Activated T-helper 1 cell treated with anti-CD3 and anti-CD28 coated beads, Interleukin-2, amount 50 U/mL, for 16 hours (primary cell): ENCODE measurements at places on chromosomes 3 and 15.

GRCh38 chr3:14120111-14120920, 4.4 kb downstream of the CHCHD4 start:
- no peak for DNase-seq

DNA sequence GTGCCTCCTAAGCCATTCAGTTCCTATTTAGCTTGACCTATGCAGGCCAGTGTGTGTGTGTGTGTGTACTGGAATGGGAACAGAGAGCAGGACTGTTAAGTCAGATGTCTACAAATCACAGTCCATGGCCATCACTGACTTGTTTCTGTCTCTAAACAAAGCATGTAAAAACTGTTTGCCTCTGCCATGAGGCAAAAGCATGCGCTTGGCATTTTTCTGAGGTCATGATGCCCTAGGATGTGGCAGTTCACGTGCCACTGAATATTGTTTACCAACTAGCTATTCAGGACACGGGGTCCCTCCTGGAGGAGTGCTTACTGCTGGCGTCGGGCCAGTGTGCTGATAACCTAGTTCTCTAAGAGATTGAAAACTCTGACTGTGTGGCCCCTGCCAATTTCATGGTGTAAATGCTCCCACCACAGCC, 8.2 kb upstream of the ATP13A3 start:
- DNase-seq, result no peak

DNA sequence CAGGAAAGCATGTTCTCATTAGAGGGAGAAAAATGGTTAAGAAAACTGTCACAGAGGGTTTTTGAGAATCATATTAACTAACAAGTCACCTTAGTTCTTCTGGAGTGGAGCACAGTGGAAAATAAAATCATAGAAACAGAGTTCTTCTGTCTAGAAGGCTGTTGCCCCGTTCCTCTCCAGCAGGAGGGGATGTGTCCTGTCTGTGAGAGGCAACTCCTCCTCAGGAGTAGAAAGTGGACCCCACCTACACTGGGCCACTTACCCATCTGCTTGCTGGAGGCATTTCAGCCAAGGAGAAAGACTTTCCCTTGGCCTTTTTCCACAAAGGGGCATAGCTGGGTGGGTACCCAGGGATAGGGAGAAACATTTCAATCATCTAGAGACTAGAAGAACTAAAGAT, 106.6 kb downstream of the SSR3 start:
- DNase-seq, result no peak

GRCh38 chr15:40421246-40422157, 15.9 kb downstream of the IVD start:
- peak; percentile 68 for DNase-seq

DNA sequence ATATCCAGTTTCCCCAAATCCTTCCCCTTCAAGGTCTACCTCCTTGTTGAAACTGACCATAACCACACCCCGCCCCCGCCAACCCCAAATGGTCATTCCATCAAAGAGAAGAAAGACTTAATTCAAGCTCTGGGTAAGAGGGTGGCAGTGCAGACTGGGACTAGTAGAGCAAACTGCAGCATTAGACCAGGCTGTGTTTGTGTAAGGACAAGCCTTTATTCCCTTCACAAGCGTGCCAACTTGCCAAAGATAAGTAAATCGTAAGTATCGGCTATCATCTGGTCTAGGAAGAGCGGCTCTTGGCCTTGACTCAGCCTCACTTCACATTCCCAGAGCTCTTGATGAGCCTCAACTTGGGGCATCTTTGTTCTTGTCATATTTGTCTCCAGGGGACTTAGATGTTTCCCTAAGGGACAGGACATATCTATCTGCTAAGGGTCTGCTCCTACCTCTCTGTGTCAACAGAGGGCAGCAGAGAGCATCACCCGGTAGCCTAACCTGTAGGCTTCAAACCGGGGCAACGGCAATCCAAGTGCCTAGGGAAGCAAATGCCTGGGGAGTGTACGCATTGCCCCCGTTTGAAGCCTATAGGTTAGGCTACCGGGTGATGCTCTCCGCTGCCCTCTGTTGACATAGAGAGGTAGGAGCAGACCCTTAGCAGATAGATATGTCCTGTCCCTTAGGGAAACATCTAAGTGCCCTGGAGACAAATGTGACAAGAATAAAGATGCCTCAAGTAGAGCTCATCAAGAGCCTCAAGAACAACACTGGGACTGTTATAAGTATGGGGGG, 8.9 kb upstream of the MAP3K13 start:
- DNase-seq, result peak; percentile 41

DNA sequence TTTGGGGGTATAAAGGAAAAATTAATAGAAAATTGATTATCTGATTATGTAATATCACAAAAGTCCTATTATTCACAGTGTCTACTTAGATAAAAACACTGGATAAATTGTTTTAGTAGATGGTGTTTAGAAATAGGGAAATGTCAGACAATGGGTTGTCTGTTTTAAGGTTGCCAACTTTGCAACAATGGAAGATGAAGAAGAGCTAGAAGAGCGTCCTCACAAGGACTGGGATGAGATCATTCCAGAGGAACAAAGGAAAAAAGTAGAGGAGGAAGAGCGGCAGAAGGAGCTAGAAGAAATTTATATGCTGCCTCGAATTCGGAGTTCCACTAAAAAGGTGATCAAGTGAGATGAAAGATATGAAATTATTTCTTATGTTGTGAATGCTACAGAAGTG, 84.0 kb downstream of the CHD2 start:
- DNase-seq, result no peak

- no peak for DNase-seq
These were observed 60.2 kb downstream of the CACNA1D start for GRCh38 chr3:53554559-53555067.

DNA sequence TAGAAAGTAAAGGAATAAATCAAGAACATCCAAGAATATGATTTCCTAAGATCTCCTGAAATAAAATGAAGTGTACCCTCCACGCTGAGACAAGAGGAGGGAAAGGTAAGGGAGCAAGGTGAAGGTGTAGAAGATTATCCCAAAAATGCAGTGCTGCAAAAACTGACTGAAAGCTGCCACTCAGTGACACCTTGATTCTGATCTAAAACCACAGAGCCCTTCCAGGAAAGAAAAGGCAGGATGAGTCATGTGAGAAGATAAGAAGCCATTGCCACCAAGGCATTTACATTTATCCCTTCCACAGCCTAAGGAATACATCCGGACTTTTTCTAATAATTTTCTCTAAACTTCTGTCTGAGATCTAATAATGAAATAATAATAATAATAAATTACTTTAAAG, 49.9 kb downstream of the IGSF11 start:
- no peak for DNase-seq

- no peak for DNase-seq
These were observed 21.4 kb upstream of the CELF6 start for GRCh38 chr15:72341361-72341760.

GRCh38 chr3:77267589-77267988, 227.7 kb downstream of the ROBO2 start:
- DNase-seq, result no peak

DNA sequence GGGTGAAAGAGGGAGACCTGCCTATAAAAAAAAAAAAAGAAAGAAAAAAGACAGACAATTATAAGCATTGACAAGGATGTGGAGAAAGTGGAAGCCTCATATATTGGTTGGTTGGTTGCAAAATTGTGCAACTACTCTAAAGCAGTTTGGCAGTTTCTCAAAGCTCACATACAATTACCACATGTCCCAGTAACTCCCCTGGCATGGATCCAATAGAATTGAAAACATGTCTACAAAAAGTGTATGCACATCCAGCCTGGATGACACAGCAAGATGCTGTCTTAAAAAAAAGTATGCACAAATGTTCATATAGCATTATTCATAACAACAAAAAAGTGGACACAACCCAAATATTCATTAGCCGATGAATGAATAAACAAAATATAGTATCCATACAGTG, 19.5 kb downstream of the SETMAR start:
- no peak for DNase-seq

GRCh38 chr15:48833526-48834239, 22.8 kb upstream of the CEP152 start:
- DNase-seq, result no peak

GRCh38 chr15:77540312-77541060, 92.2 kb downstream of the LINGO1 start:
- DNase-seq, result no peak

GRCh38 chr3:44555723-44556122, 730 bp downstream of the ZKSCAN7 start:
- no peak for DNase-seq

GRCh38 chr3:144350125-144350524, 378.5 kb downstream of the DIPK2A start:
- no peak for DNase-seq

- no peak for DNase-seq
These were observed 110.6 kb downstream of the CFAP44 start for GRCh38 chr3:113330742-113331141.

- DNase-seq, result no peak
These were observed 72.8 kb downstream of the KLF15 start for GRCh38 chr3:126284258-126284904.

DNA sequence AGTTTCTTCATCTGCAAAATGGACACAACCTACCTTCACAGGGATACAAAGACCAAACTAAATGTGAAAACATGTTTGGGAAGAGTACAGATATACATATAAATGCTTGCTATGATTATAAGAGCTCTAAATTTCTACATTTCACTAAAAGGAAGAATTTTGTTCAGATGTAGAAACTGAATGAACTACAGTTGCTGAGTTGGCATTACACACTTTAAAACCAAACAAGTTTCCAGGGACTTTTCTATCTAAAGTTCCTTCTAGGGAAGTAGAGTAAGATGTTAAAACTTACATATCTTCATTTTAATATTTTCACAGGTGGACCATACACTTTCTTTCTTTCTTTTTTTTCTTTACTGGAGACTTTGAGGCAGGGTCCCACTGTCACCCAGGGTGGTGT, 4.6 kb downstream of the AAGAB start:
- no peak for DNase-seq

DNA sequence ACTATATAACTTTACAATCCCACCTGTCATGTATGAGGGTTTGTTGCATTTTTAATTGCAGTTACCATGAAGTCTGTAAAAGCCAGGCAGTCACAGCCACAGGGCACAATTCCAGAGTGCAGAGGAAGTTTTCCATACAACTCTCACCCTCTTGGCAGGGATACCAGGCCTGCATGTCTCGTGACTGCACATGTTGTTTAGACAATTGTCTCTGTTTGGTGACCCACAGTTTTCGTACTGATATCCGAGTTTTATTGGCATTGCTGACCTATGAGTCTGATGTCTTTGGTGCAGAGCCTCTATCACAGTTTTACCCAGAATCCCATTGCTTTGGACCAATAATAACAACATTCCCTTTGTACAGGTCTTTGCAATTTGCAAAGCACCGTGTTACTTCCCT, 24.9 kb upstream of the MYZAP start:
- DNase-seq, result no peak
